Activated CD8-positive, alpha-beta memory T cell treated with anti-CD3 and anti-CD28 coated beads for 4 hours (primary cell): ENCODE measurements at places on chromosomes 5 and 9.

- no peak for DNase-seq
Observed at GRCh38 chr9:5632540-5632939, 3.6 kb downstream of the RIC1 start.

GRCh38 chr9:98381311-98382103 lies 126.1 kb upstream of the TBC1D2 start:
- no peak for DNase-seq

GRCh38 chr9:116656977-116657376 lies 30.1 kb upstream of the TRIM32 start:
- no peak for DNase-seq

GRCh38 chr9:2824564-2824963 lies 19.3 kb downstream of the PUM3 start:
- no peak for DNase-seq
